ENCODE measurements at places on chromosomes 4 and X.

GRCh38 chr4:76760193-76760592 is 137.8 kb downstream of the SOWAHB start:
- no peak for DNase-seq

GRCh38 chrX:54818221-54818620 is 10.7 kb downstream of the MAGED2 start:
- no peak for DNase-seq

- no peak for DNase-seq
These were observed 13.4 kb downstream of the DHRSX start for GRCh38 chrX:2487366-2487765.

GRCh38 chr4:40507977-40508376 is 121.7 kb downstream of the RBM47 start:
- no peak for DNase-seq

GRCh38 chr4:173057901-173058300 is 110.7 kb upstream of the GALNT7 start:
- no peak for DNase-seq

GRCh38 chrX:31092476-31092875 is 20.6 kb upstream of the FTHL17 start:
- DNase-seq: no peak

GRCh38 chr4:152738827-152739226 is 40.7 kb downstream of the TIGD4 start:
- no peak for DNase-seq

DNA sequence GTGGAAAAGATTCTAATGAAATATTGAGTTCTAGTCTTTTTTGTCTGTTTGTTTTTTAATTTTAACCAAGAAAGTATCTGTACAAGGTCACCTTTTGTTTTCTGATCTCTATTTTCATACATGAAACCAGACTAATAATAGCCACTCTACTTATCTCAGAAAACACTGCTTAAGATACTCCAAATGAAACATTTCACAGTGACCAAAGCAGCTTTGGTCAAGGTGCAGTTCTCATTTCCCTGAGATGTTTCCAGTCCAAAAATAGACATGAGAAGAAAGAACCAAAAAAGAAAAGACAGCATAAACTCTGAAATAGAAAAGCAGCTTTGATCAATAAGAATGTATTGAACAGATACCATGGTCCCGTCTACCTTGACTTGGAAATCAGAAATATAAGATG is 782.8 kb downstream of the RAB28 start:
- DNase-seq: no peak

DNA sequence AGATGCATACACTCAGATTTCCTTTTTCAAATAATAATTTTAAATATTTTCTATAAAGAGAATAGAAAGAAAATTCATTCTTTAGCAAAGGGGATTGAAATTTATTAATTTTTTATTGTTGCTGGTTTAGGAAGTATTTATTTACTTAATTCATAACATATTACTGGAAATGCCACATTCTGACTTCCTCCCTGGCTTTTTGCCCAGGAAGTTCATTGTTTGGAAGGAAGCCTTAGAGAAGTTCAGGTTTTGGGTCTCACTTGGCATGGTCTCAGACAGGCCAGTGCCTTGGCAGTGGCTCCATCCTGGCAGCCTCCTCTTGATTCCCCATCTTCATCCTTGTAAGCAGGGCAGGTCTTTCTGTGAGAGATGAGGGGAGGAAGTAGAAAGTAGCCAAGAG is 50.5 kb downstream of the IL15 start:
- DNase-seq: no peak

GRCh38 chr4:94345969-94346368 is 3.3 kb upstream of the HPGDS start:
- DNase-seq: no peak

DNA sequence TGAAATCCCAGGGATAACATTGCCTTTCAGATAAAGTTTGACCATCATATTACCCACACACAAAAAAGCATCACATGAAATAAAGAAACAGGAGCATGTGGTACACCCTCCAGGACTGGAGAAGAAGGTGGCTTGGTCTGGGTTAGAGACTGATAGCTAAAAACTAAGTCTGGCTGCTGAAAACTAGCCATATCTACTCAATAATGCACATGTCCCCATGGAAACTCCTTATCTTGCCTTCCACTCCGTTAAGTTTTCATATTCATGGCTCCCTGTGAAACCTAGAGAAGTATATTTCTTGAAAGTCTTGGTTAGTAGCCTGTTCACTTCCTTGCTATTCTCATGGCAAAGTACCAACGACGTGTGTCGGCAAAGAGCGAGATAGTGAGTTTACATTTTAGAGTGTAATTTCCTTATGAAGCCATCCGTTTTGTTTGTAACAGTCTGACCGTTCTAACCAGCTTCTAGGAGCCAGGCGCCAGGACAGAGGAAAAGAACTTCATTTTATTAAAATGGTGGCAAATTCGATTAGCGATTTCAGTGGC is 6.7 kb upstream of the DCTD start:
- no peak for DNase-seq

DNA sequence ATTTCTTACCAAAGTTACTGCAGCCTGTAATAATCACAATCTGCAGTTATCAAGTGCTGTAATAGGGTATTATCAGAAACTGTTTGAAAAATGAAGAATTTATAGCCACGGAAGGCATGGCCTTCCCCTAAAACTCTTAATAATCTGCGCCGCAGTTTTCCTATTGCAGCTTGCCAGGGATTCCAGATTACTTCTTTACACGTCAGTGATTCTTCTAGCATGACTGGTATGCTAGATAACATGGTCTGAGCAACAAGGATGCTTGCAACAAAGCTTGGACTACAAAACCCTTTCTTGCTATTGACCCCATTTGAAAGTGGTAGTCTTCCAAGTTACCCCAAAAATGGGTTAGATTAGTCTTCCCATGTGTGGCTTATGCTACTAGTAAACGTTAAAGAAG is 47.2 kb upstream of the GK2 start:
- DNase-seq: no peak

DNA sequence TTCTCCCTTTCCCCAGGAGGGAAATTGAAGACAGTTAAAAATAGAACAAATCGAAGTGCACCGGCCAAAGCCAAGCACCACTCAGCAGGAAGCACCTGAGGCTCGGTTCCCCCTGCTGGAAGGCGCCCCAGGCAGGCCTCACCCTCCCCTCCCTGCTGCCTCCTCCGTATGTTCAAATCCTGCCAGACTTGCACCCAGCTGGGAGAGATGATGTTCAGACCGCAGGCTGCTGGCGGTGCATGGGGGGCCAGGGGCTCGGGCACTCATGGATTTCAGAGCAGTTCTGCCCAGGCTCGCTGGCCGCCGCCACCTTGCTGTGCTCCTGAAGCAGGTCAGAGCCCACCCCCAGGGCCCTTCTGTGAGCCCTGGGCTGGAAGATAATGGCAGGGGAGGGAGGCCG is 91.4 kb downstream of the DCTD start:
- DNase-seq: no peak

- no peak for DNase-seq
These were observed 59.7 kb downstream of the TNIP2 start for GRCh38 chr4:2696423-2696822.

DNA sequence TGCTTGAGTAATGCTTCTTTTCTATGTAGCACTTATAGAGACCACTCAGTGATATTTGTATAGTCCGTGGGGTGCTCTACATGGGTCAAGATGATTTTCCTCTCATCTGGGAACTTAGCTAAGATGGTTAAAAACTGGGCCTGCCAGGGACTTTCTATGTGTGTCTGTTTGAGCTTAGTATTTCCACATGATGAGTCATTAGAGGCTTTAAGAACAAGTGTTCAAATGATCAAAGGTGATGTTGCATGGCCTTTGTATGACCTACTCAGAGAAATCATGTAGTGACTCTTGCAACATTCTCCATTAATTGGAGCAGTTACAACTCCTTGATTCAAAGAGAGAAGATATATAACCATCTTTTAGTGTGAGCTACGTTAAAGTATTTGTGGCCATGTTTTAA is 1480.5 kb upstream of the IGFBP7 start:
- DNase-seq: no peak

DNA sequence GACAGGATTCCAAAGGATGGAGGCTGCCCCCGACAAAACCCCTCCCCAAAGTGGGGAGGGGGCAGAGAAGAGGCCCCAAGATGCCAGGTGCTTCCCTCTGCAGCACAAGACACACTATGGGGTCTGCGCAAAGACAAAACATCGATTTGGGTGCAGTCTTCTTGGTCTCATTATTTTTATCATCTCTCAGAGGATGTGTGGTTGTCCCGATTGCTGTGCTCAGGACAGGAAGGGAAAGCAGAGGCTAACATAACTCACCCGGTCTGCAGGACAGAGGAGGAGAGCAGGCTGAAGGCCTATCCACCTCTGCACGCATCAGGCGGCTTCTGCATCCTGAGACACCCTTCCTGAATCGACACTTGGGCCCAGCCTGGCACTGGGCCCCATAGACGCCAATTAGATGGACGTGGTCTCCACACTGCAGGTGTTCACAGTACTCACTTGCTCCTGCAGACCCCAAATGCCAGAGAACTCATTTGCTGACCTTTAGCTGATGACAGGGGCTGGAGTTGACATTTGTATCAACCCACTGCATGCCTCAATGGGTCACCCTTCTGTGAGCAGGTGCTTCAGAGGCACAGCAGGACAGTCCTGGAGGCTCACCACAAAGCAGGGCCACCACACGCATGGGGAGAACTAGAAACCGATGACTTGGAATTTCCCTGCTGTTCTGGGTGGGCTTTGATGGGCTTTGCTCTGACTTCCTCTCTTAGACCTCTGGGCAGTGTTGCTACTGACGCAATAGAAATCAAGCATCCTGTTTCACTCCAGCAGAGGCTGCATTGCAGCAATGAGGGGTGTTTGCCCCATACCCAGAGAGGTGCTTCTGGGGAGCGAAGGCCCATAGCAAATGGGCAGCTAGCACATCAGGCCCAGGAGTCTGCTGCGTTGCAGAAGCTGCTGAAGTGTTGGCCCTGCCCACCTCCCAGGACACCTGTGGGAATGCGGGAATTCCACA is 96.3 kb upstream of the ENPP6 start:
- no peak for DNase-seq

GRCh38 chr4:106569146-106570031 is 200.8 kb upstream of the GIMD1 start:
- no peak for DNase-seq

DNA sequence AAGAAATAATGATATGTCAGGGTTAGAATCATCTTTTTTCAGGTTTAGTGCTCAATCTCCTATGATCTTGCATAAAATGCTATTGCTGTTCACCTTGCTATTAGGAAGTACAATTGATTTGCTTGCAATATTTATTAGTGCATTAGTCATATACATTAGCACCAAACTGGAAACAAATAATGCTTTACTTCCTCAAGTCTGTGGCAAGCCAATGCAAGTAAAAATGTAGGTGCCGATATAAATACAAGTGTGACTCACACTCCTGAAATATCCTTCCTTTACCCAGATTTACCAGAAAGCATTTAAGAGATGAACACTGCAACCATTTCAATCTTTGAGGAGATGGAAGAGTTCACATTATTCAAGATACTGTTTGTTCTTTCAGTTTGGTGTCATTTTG is 1487.7 kb upstream of the ADGRL3 start:
- DNase-seq: no peak

DNA sequence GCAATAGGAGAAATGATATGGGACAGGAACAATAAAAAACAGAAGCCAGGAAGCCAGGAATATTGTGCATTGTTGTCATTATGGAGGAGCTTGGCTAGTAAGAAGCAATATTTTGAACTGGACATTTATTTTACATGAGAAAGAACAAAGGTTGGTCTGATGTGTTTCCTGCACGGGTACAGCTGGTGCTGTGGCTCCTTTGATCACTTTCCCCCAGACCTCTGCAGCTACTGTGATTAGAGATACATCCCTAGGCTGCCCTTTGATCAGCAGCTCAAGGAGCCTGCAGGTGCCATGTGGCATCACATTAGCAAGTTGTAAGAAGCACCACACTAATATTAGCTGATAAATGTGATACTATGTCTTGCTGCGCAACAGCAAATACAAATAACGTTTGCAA is 2.5 kb downstream of the PDGFC start:
- no peak for DNase-seq

DNA sequence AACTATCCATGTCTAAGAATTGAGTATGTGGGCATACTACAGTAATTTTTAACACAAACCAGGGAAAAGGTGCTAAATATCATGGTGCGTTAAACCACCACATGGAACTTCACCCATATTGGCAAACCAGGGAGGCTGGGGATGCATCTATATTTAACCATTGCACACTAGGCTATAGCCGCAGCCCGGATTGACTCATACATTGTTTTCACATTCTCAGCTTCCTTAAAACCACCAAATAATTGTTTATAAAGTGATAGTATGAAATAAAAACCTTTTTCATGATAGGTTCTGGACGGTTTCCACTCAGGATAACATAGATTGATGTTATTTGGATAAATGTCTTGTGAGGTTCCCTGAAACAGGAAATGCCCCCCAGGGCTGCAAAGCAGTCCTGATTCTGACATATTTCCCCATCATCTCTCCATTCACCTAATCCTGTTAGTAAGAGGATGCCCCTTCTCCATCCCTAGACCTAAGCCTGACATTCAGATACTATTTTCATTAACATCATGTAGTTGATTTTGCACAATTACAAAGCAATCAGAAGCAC is 7.9 kb downstream of the COL25A1 start:
- no peak for DNase-seq

DNA sequence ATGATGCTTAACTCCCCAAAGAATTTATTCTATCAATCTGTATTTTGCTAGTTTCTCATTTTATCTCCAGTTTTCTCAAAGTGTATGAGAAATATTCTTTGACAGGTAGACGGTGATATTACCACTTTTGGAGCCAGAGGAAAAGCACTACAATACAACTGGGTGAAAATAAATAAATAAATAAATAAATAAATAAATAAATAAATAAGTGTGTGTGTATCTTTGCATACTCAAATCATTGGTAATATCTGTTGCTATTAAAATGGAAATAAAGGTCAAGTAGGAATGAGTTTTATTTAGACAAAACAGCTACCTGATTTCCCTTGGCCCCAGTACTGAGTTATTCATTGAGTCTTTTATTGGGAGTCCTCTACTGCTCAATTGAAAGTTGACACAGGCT is 114.3 kb downstream of the RBMX2 start:
- DNase-seq: no peak

DNA sequence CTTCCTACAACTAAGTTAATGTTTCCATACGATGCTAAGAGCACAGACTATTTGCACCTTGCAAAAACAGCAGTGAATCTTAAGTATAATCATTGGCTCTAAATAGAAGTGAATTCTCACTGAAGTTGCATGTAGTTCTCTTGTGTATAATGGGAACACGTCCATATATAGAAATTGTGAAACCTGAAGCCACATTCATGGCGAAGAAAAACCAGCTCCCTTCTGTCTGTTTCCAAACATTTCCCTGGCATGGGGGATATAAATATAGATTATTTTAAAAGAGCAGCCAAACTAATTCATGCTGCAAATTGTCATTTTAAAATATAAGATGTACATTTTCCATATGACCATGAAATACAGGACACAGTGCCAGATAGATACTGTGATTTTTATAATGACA is 71.1 kb downstream of the TRAM1L1 start:
- DNase-seq: no peak

All from NCI-H774 (cell line).